Brain (organoid and tissue), 16 donors: ENCODE measurements at places on chromosomes 4 and X.
A peak's percentile ranks its signal among the peaks of the same experiment; 100 is the strongest.

DNA sequence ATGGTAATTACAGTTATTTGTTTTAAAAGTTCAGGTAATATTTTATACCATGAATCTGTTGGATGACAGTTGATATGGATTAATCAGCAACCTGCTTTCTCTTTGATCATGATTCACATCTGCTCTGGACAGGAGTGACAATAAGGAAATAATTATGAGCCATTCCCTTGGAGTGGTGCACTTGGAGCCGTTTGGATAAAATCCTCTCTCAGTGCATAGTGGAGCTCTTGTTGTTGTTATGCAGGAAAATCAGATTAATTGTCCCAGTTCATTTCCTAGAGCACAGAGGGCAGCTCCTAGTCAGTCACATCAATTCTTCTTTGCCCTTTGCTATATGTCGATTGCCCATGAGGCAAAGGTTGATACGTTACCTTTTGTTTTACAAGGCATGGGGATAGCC, 668.3 kb upstream of the NR3C2 start:
- no peak for DNase-seq

GRCh38 chrX:144819406-144819805, 427.9 kb upstream of the SPANXN1 start:
- peak; percentile 75 for DNase-seq

- no peak for DNase-seq
Observed at GRCh38 chr4:74309223-74309622, 953 bp downstream of the EPGN start.

GRCh38 chr4:82491251-82491960, 61.0 kb downstream of the ENOPH1 start:
- DNase-seq, result no peak

GRCh38 chr4:6275898-6276806, 6.5 kb downstream of the WFS1 start:
- DNase-seq, result peak; percentile 24

DNA sequence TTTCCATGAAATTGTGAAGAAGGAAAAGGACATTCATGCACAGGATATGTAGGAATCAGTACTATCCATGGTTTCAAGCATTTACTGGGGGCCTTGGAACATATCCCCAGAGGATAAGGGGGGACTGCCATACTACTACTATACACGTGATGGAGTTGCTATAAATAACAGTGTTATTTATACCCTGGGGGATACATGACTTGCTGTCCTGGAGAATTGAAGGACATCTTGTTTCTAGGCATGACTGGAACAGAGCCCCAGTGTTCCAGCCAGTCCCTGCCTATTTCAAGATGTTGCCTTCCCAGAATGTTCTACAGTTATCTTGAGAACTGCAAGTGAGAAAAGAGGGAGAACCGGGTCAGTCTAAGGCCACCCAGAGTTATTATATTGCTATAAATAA, 39.6 kb upstream of the ZNF81 start:
- DNase-seq, result no peak

DNA sequence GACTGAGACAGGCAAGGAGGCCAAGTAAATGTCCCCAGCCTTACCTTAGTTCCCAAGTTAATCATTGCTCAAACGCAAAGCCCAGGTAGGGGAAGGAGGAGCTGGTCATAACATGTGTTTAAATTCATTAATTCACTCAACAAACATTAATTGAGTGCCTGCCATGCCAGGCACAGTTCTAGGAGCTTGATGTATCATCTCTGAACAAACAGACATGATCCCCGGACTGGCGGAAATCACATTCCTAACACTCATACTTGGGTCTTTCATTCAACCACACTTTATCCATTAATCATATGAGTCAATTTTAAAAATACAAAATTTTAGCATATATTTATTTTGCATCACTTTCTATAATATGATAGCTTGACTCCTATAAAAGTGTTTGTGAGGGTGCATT, 335.3 kb upstream of the NOCT start:
- DNase-seq, result no peak

GRCh38 chrX:49270249-49270921, 792 bp downstream of the PPP1R3F start:
- DNase-seq, result peak; percentile 4

GRCh38 chrX:42463706-42464490, 314.1 kb downstream of the PPP1R2C start:
- DNase-seq, result no peak

- DNase-seq, result peak; percentile 94
Observed at GRCh38 chr4:82753725-82754410, 44.7 kb downstream of the SCD5 start.
